Muscle of back (tissue), 13 donors: ENCODE measurements at places on chromosomes 6 and 20.

GRCh38 chr20:41352106-41352505 lies 11.5 kb downstream of the LPIN3 start:
- DNase-seq, result no peak

- no peak for DNase-seq
Observed at GRCh38 chr6:13229205-13230085, 98.9 kb downstream of the TBC1D7 start.

- DNase-seq, result no peak
Observed at GRCh38 chr20:51637241-51637640, 94.7 kb upstream of the NFATC2 start.

DNA sequence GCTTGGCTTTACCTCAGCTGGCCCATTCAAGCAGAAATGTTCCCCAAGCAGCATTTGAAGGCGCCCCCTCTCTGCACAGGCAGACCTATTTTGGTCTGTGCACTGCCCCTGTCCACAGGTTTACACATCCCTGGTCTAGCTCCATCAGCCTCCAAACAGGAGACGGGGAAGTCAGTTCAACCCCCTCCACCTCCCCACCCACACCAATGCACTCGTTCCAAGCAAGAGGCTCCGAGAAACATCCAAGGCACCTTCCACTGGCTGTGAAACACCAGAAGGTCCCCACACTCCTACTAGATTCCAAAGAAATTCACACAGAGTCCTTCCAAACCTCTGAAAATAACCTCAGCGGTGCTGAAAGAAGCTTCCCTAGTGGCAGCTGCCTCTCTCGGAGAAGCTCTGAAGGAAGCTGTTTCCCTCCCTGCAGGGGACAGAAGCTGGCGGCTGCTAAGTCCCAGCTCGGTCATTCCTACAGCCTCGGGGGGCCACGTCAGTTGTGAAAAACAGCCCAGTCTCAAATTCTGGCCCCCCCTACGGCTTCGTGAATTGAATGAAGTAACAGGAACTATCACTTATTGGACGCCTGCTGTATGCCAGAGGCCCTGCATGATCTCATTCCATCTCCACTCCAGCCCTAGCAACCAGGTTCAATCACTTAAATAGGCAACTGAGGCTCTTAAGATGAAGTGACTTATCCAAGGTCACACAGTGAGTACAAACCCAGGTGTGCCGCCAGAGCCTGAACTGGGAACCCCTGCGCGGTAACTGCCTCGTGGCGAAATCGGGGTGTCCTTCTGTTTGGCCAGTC lies 815 bp downstream of the SPATA2 start:
- DNase-seq, result no peak

DNA sequence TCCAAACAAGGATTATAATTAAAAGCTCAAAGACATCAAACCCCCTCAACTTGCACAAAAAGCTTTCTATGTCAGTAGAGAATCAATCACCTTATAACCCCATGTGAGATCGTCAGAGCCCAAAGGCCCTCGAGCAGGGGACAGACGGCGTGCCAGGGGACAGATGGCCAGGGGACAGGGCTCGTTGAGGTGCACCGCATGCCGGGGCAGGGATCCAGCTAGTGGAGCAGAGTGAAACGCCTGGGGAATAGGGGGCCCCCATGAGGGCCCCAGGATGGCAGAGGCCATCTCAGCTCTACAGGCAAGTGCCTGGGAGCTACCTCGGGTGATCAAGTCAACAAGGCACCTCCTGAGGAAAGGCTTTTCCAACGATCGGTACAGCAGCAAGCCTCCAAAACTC lies 28.6 kb downstream of the DIDO1 start:
- no peak for DNase-seq

DNA sequence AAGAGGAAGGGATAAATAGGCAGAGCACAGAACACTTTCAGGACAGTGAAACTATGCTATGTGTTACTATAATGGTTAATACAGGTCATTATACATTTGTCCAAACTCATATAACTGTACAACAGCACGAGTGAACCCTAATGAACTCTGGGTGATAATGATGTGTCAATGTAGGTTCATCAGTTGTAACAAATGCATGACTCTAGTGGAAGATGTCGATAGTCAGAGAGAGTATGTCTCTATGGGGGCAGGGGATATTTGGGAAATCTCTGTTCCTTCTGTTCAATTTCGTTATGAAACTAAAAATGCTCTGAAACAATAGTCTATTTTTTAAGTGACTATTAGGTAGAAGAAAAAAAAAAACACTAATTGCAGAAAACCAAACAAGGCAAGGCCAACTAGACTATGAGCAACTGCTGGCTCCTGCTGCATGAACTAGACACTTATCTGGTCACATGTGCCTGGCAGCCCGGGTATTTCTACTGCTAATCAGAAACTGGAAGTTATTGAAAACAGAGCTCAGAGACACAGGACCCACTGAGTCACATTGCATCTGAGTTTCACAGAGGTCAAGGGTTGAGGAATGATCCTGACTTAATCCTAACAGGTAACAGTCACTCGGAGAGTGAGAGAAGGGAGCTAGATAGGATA lies 97.9 kb downstream of the ISM1 start:
- DNase-seq, result no peak

- DNase-seq, result no peak
Observed at GRCh38 chr6:112207131-112207530, 47.2 kb downstream of the LAMA4 start.

DNA sequence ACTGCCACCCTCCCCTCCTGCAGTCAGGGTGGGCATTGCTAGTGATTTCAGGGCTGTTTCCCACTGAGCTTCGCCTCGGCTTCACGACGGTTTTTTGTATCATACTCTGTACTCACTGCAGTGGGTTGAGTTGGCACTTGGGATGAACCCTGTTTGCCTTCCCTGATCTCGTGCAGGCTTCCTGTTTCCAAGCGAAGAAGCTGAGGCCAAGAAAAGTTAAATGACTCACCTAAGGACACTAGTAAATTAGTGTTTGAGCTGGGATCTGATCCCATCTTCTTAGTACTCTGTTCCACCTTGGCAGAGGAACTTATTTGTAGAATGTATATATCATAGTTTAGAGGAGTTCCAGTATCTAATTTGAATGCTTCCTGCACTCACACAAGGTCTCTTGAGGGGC lies 50.3 kb upstream of the VSTM2L start:
- no peak for DNase-seq

- no peak for DNase-seq
Observed at GRCh38 chr20:63252284-63252711, 2.0 kb downstream of the NKAIN4 start.

DNA sequence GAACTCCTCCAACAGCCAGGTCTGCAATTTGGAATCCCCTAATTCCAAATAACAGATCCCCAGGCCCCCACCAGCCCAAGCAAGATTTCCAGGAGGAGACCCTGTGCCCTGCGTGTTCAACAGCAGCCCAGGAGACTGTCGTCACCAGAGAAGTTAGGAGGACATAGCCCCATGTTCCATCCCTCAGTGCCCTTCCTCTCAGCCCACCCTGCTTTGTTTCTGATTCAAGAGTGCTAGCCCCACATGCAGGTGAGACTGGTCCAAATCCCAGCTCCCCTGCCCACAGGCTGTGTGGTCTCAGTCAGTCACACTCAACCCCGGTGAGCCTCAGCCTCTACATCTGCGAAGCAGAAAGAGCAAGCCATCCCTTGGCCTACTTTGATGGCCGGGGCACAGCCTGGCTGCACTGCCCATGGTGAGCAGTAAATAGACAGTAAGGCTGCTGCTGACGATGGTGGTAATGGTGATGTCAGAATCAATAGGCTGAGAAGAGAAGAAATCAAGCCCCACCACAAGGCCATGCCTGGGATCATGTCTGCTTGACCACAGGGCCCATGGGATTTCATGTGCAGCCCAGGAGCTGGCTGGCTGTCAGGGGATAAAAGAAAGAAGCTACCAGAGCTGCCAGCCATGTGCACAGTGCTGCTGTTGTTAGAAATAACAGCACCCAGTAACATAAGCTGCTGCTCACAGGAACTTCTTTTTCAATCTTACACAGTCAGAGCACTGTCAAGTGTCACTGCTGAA lies 51.5 kb upstream of the NXT1 start:
- no peak for DNase-seq

- DNase-seq, result no peak
Observed at GRCh38 chr6:169101981-169102380, 151.7 kb downstream of the THBS2 start.

GRCh38 chr6:112842330-112842685 lies 495.2 kb downstream of the RFPL4B start:
- DNase-seq, result peak; percentile 45

- DNase-seq, result no peak
Observed at GRCh38 chr20:11375966-11376365, 541.7 kb upstream of the BTBD3 start.

DNA sequence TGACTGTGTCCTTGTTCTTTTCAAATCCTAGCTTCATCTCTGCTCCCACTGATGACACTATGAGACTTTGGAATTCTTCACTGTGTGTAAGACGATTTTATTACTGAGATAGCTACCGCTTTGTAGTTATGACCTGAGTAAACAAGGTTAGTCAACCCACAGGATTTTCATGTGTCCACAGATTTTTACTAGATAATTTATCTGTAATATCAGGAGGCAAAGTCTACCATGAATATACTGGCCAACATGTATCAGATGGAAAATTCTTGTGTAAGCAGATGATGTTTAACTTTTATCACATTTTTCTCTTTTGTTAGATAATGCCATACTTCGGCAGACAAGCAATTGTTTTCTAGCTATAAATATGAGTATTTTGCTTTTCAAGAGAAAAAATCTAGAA lies 119.8 kb downstream of the SGK1 start:
- DNase-seq, result no peak

DNA sequence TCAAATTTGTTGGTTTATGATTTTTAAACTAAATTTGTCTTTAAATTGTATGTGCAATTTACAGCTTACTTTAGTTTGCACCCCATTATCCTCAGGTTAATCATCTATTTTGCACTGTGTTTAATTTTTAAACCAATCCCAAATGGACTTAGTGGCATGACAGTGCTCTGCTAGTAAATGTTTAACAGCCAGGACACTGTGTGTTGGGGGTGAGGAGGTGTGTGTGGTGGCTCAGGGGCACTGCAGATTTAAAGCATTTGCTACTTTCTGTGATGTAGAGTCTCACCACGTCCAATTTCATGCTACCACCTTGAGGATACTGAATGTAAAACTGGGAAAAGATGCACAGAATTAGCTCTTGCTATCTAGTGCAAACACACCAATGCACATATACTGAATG lies 225.7 kb downstream of the HAO1 start:
- DNase-seq, result no peak

- DNase-seq, result no peak
Observed at GRCh38 chr6:110355727-110356126, 2.4 kb downstream of the METTL24 start.

DNA sequence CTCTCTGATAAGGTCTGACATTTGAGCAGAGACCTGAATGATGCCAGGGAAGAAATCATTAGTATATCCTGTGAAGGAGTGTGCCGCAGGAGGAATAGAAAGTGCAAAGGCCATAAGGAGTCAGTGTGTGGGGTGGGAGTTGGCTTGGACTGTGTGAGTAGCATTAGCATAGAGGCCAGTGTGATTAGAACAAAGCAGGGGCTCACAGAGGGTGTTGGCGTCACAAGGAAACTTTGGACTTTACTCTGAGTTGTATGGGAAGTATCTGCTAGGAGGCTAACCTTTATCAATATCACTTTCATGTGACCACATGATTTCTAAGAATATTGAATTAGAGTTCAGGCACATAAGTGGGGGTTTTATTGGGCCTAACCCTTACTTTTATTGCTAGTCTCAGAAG lies 12.1 kb downstream of the TMEM200A start:
- DNase-seq, result no peak

GRCh38 chr20:54079652-54080051 lies 9.3 kb upstream of the BCAS1 start:
- DNase-seq, result no peak
